ENCODE measurements at places on chromosomes 4 and X. TPM values are rescaled to one million over a fixed set of nuclear protein-coding genes. Genes with fewer than 3 reads are reported as not detected.

Gene SNX12
- total RNA-seq: 27.9 TPM

DNA sequence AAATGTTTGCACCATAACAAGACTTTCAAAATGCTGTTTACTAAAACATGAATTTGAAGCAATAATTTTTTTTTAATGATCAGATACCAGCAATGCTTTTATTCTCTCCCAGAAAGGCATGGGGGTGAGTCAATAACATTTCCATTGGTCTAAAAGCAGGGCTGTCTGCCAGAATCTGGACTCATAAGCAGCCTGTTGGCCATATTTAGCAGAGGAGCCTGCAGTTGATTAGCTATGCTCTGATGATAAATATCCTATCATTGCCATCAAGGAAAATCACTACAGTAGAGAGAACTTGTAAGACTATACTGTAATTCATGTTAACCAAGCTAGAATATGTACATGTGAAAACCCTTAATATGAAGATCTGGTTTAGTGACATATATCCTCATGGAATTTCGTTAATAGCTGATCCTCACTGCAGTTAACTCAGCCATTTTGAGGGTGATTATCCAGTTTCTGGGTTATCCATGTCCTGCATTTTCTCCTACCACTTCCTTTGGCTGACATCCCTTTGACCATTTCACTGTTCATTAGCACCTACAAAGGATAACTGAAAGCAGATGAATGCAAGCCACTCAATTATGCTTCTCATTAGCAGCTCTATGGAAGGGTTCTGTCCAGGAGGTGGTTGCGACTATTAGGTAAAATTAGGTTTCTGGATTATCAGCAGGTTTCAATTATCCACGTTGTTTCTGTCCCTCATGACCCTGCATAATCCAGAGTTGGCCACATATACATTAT is 72.9 kb upstream of the DIAPH2 start:
- H3K36me3 ChIP-seq: no peaks in the 10 kb centered on the region
- DNase-seq: no peak
- H3K27me3 ChIP-seq: no peaks in the 10 kb centered on the region
- H3K27ac ChIP-seq: no peak overlapping the region
- H3K4me3 ChIP-seq: no peak overlapping the region

Gene MAOB
- not detected for total RNA-seq

Gene TLR1
- 11.1 TPM for total RNA-seq

- peaks cover 71% of the 10 kb centered on the region for H3K27me3 ChIP-seq
- no peaks in the 10 kb centered on the region for H3K36me3 ChIP-seq
- peak overlapping the region; percentile 83 for H3K4me3 ChIP-seq
- H3K4me1 ChIP-seq: peaks cover 35% of the 10 kb centered on the region
Observed at GRCh38 chr4:125315576-125316400, 1.0 kb downstream of the FAT4 start.

Gene STK32B
- not detected for total RNA-seq

- no peak overlapping the region for H3K4me3 ChIP-seq
- no peaks in the 10 kb centered on the region for H3K27me3 ChIP-seq
- H3K4me1 ChIP-seq: no peaks in the 10 kb centered on the region
- DNase-seq: no peak
- no peak overlapping the region for H3K27ac ChIP-seq
Observed at GRCh38 chr4:168887809-168888208, 122.2 kb downstream of the CBR4 start.

Gene ZCCHC18
- total RNA-seq: 24.2 TPM

DNA sequence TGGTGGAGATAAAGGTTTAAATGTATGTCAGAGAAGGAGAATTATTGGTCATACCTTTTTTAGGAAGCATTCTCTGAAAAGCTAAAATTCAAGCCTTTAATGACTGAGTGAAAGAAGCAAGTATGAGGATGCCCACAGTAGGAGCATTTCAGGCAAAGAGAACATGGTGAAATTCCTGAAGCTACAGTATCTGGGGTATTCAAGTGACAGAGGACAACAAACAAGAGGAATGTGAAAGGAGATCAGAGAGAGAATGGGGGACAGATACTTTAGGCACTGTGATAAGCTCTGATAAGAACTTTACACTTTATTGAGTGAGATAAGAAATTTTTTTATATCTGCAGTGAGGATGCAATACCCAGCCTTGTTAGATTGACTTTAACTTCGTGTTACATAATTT is 621.3 kb upstream of the AGA start:
- H3K4me3 ChIP-seq: no peak overlapping the region
- H3K27ac ChIP-seq: no peak overlapping the region

- no peaks in the 10 kb centered on the region for H3K27me3 ChIP-seq
- no peak overlapping the region for H3K4me3 ChIP-seq
- no peak overlapping the region for H3K27ac ChIP-seq
- H3K36me3 ChIP-seq: peaks cover 27% of the 10 kb centered on the region
- no peak for DNase-seq
Observed at GRCh38 chr4:151715881-151716280, 44.9 kb downstream of the GATB start.

GRCh38 chr4:169652535-169652934 is 32.2 kb downstream of the CLCN3 start:
- H3K4me3 ChIP-seq: no peak overlapping the region
- no peaks in the 10 kb centered on the region for H3K27me3 ChIP-seq
- H3K36me3 ChIP-seq: peaks cover 17% of the 10 kb centered on the region
- H3K27ac ChIP-seq: no peak overlapping the region
- peaks cover 18% of the 10 kb centered on the region for H3K4me1 ChIP-seq

DNA sequence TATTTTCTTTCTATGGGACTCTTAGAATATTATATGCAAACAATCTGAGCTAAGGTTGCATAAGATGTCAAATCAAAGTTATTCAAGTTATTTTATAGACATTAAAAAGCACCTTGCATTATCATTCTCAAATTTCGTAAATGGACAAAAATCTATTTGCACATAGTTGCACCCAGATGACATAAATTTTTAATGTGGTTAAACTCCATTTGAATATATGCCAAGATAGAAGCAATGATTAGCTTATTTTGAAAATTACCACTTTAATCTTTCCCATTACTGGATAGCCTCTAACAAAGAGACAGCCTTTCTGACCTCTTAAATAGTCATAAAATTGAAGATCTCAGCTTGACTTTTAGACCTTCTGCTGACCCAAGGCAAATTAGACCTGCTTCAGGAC is 386.8 kb downstream of the RAPGEF2 start:
- H3K4me3 ChIP-seq: no peak overlapping the region
- peaks cover 8% of the 10 kb centered on the region for H3K27me3 ChIP-seq
- H3K4me1 ChIP-seq: peaks cover 8% of the 10 kb centered on the region
- H3K27ac ChIP-seq: no peak overlapping the region

GRCh38 chr4:131509521-131509920 is 1639.6 kb upstream of the PCDH10 start:
- H3K27me3 ChIP-seq: no peaks in the 10 kb centered on the region
- no peak overlapping the region for H3K4me3 ChIP-seq
- H3K36me3 ChIP-seq: no peaks in the 10 kb centered on the region
- H3K4me1 ChIP-seq: no peaks in the 10 kb centered on the region
- DNase-seq: no peak
- H3K27ac ChIP-seq: no peak overlapping the region

GRCh38 chr4:141435446-141436225 is 200.7 kb upstream of the IL15 start:
- no peak for DNase-seq
- no peaks in the 10 kb centered on the region for H3K27me3 ChIP-seq
- H3K4me1 ChIP-seq: peaks cover 1% of the 10 kb centered on the region
- no peak overlapping the region for H3K27ac ChIP-seq
- H3K4me3 ChIP-seq: no peak overlapping the region
- H3K36me3 ChIP-seq: no peaks in the 10 kb centered on the region

GRCh38 chr4:145920205-145920604 is 18.4 kb downstream of the ZNF827 start:
- H3K36me3 ChIP-seq: peaks cover 9% of the 10 kb centered on the region
- no peak overlapping the region for H3K4me3 ChIP-seq
- DNase-seq: no peak
- no peak overlapping the region for H3K27ac ChIP-seq

Gene PRDM5
- 3.5 TPM for total RNA-seq

DNA sequence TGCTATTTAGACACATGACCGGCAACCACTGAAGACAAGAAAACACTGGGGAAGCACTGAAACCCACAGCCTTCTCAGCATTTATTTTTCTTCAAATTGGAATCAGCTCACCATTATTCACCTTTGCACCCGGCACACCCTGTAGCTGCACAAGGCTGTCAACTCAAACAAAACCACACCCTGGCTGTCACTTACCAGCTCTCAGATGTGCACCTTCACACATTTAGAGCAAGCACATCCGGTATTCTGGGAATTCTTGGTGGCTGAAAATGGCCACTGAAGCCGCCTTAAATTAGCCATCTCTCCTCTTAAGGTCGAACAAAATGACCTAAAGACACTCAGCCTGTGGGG is 5.9 kb downstream of the ZFYVE28 start:
- peak overlapping the region; percentile 98 for H3K27ac ChIP-seq
- peaks cover 9% of the 10 kb centered on the region for H3K27me3 ChIP-seq
- peak; percentile 49 for DNase-seq

Gene TRAM1L1
- not detected for total RNA-seq

GRCh38 chr4:138952411-138952810 is 63.2 kb upstream of the NOCT start:
- no peak for DNase-seq
- no peak overlapping the region for H3K4me3 ChIP-seq
- no peak overlapping the region for H3K27ac ChIP-seq
- H3K4me1 ChIP-seq: no peaks in the 10 kb centered on the region

DNA sequence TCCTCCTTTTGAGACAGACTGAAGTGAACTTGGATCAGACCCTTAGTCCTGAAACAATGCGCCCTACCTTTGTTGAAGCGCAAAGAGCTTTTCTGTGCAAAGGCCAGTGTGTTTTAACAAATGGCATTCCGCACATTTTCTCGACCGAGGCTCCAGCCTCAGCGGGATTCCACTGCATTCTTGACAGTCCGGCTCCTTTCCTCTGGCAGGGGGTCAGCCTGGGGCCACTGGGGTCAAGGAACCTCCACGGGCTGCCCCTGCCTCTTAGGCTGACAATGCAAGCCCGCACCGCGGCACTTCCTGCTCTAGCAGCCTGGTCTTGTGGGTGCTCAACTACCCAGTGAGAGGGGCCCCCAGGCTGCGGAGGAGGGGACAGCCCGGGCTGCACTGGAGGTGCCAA is 47.2 kb upstream of the TFDP3 start:
- no peak overlapping the region for H3K4me3 ChIP-seq
- no peak overlapping the region for H3K27ac ChIP-seq
- no peaks in the 10 kb centered on the region for H3K4me1 ChIP-seq
- H3K27me3 ChIP-seq: no peaks in the 10 kb centered on the region
- H3K36me3 ChIP-seq: no peaks in the 10 kb centered on the region
- DNase-seq: no peak

- no peak for DNase-seq
- no peak overlapping the region for H3K4me3 ChIP-seq
- H3K4me1 ChIP-seq: peaks cover 9% of the 10 kb centered on the region
Observed at GRCh38 chr4:76611616-76612207, 176.7 kb downstream of the SHROOM3 start.

DNA sequence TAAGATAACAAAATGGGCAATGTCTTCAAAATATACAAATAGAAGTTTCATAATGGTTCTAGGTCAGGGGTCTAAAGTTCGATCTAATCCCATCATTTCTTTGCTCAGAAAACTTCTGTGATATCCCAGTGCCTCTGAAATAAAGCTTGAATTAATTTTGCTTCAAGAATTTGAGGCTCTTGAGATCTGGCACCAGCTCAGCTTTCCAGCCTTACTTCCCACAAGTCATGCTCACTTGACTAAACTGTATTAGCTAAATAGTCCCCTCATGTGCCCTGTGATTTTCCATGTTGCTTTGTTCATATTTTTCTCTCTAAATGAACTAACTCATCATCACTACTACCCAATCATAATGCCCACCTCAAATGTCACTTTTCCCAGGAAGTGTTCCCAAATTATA is 50.8 kb upstream of the MBNL3 start:
- no peak overlapping the region for H3K27ac ChIP-seq
- no peaks in the 10 kb centered on the region for H3K27me3 ChIP-seq
- H3K4me1 ChIP-seq: no peaks in the 10 kb centered on the region
- no peak for DNase-seq
- H3K4me3 ChIP-seq: no peak overlapping the region
- no peaks in the 10 kb centered on the region for H3K36me3 ChIP-seq

Gene FLNA
- total RNA-seq: 613 TPM

- H3K27me3 ChIP-seq: no peaks in the 10 kb centered on the region
- H3K4me3 ChIP-seq: no peak overlapping the region
- no peaks in the 10 kb centered on the region for H3K4me1 ChIP-seq
- no peak overlapping the region for H3K27ac ChIP-seq
- DNase-seq: no peak
Observed at GRCh38 chrX:135649029-135649428, 64.4 kb upstream of the CT45A1 start.

DNA sequence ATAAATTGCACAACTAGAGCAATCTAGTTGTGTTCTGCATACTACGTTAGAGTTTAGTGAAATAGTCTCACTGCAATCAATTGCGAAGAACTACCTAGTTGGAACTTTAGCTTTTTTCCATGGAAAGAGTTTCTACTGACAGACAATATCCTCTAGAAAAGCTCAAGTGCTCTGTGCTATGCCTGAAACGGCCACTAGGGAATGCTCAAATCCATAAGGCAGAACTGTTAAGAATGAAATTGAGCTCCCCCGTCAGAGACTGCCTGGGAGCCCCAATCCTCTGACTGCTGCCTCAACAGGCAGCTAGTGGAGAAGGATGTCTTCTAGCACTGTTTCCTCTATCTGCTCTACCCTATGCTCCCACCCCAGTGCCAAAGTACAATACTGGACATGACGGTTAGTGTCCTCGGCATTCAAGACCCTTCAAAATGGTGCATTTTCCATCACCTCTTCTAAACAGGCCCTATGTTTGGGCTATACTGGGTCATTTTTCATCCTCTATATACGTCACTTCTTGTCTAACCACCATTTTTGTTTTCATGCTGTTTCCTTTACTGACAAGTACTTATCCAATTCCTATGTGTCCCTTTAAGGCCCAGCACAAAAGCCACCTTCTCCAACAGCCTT is 35.3 kb downstream of the FRMD7 start:
- peak; percentile 66 for DNase-seq
- no peaks in the 10 kb centered on the region for H3K36me3 ChIP-seq
- H3K27me3 ChIP-seq: no peaks in the 10 kb centered on the region
- H3K4me1 ChIP-seq: peaks cover 9% of the 10 kb centered on the region
- no peak overlapping the region for H3K4me3 ChIP-seq

GRCh38 chr4:113921089-113921794 is 58.2 kb downstream of the ARSJ start:
- no peak overlapping the region for H3K4me3 ChIP-seq
- H3K36me3 ChIP-seq: no peaks in the 10 kb centered on the region
- no peak for DNase-seq
- no peaks in the 10 kb centered on the region for H3K4me1 ChIP-seq
- no peak overlapping the region for H3K27ac ChIP-seq

DNA sequence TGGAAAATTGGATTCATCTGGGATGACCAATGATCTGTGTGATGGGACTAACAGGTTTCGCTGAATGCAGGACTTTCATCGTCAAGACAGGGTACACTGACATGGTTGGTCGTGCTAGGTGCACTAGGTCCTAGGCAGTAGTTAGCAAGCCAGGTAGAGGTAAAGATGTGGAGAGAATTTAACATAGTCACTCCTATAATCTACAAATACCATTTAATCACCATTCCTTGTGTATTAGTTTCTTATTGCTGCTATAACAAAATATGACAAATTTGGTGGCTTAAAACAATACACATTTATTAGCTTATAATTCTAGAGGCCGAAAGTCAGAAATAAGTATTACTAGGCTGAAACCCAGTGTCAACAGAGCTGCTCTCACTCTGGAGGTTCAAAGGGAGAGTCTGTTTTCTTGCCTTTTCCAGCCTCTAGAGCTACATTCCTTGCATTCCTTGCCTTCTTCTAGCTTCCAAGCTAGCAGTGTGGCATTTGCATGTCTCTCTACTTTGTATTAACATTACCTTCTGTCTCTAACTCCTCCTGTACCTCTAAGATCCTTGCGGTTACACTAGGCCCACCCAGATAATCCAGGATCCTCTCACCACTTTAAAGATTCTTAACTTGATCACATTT is 98.7 kb upstream of the GRIA3 start:
- H3K4me1 ChIP-seq: no peaks in the 10 kb centered on the region
- no peak for DNase-seq
- no peaks in the 10 kb centered on the region for H3K36me3 ChIP-seq
- H3K27me3 ChIP-seq: no peaks in the 10 kb centered on the region
- no peak overlapping the region for H3K4me3 ChIP-seq

All from naive thymus-derived CD8-positive, alpha-beta T cell (primary cell).